ENCODE measurements at places on chromosomes 11 and 22. TPM values are rescaled to one million over a fixed set of nuclear protein-coding genes. Genes with fewer than 3 reads are reported as not detected.

GRCh38 chr11:121671283-121672168 is 218.8 kb upstream of the SORL1-AS1 start:
- DNase-seq = no peak

SAA1 gene
- 18.9 TPM for total RNA-seq

DNA sequence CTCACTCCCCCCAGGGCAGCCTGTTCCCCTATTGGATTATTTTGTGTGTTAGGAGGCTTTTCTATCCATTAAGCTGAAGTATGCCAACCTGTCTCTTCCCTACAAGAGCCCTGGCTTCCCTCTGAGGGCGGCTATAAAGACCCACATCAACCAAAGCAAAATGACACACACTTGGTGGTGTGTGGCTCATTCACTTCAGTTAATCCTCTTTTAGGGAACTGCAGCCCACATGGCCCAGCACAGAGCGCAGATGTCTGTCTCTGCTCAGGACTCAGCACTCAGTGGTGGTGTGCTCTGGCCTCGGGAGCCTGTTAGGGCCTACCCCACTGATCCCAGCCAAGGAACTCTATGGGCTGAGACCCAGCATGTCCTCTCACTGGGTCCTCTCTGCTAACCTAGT is 32.2 kb upstream of the LRRC10B start:
- DNase-seq = no peak

- no peak for DNase-seq
These were observed 506 bp downstream of the MCM5 start for GRCh38 chr22:35400501-35400790.

DNA sequence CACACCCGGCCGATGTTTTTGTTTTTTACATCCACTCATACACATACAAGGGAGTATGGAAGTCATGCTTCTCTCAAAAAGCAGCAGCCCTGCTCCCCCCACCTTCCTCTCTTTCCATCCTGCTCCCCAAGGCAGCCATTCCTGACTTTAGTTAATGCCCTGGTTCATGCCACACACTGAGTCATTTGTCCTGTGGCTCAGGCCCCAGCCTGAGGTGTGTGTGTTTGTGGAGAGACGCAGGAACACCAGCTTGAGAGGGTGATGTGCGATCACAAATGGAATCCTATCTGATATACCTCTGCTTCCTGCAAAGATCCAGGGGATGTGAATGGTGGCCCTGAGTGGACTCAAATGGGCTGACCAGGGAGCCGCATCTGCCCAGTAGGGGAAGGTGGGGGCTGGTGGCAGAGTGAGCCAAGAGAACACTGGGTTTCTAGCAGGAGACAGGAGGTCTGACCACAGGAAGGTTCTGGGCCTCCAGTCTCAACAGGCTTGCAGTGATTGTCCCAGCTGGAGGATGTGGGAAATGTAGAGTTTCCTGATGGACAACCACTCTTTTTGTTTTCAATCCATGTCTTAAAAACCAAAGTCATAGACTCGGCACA is 86.7 kb downstream of the OSBP2 start:
- DNase-seq = no peak

DNA sequence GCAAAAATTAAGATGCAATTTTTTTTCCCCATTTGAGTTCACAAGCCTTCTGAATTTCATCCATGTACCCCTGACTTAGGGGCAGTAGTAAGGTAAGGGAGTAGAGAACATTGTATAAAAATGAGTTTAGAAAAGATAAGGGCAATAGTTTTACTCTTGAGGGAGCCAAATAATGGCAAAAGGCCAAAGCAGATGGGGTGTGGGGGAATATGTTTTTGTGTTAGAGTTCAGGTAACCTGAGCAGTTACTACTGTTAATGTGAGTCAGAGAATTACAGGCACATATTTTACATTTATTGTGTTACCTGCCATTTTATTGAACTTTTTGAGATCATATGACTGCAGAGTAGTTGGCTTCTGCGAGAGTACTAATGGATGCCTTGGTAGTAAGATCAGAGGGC is 3.1 kb downstream of the EED start:
- DNase-seq = no peak

- DNase-seq = no peak
These were observed 151.2 kb downstream of the DBX1 start for GRCh38 chr11:20008871-20009644.

GRCh38 chr11:3879967-3880542 is 24.6 kb downstream of the STIM1 start:
- no peak for DNase-seq

- DNase-seq = no peak
These were observed 189.8 kb downstream of the JRKL start for GRCh38 chr11:96579656-96580055.

DNA sequence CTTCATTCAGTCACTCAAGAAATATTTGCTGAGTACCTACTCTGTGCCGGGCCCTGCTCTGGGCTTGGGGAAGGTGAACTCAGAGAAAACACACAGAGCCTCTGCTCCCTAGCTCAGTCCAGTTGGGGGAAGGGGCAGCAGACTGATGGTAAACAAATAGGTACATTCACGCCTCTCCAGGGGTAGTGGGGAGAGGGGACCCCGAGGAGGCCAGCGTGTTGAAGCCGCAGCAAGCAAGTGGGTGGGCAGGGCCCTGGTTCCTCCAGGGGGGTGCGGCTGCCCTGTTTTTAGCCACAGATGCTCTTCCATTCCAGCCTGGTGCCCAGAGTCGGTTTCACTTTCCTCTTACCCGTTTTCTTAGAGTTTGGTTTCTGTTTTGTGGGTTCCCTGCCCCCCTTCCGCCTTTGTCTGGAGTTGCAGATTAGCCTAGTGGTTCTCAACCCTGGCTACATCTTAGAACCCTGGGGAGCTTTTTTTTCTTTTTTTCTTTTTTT is 8.7 kb downstream of the DRAP1 start:
- DNase-seq = no peak

- no peak for DNase-seq
These were observed 11.5 kb downstream of the CLMP start for GRCh38 chr11:123183391-123184099.

DNA sequence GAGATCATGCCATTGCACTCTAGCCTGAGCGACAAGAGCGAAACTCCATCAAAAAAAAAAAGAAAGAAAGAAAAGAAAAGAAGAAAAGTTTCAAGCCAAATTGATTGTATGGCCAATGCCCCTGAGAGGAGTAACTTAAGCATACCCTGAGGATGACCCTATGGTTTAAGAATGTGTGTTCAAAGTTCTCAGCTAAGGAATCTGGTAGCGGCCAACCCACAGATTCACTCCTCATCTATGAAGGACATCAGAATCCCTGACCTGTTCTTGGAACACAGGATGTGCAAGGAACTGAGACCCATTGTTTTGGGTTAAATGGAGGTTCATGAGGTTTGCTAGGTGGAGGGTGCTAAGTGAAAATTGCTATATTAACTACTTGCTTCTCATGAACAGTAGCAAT is 18.1 kb downstream of the IZUMO1R start:
- DNase-seq = no peak

DNA sequence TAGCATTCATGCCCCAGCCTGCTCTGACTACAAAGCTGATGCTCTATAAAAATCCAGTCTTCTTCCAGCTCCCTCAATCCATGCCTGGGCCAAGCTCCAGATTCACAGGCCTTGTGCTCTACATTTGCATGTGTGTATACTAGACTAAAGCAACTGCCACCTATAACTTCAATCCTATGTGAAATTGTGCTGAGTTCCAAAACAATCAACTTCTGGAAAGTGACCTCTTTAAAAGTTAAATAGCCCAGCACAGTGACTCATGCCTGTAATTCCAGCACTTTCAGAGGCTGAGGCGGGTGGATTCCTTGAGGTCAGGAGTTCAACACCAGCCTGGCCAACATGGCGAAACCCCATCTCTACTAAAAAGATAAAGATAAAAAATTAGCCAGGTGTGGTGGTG is 114.3 kb upstream of the ZC3H12C start:
- no peak for DNase-seq

DNA sequence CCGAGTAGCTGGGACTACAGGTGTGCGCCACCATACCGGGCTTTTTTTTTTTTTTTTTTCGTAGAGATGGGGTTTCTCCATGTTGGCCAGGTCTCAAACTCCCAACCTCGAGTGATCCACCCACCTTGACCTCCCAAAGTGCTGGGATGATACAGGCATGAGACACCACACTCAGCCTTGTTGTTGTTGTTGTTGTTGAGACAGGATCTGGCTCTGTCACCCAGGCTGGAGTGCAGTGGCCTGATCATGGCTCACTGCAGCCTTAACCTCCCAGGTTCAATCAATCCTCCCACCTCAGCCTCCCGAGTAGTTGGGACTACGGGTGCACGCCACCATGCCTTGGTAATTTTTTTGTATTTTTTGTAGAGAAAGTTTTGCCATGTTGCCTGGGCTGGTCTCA is 23.4 kb upstream of the CLDN5 start:
- no peak for DNase-seq

DNA sequence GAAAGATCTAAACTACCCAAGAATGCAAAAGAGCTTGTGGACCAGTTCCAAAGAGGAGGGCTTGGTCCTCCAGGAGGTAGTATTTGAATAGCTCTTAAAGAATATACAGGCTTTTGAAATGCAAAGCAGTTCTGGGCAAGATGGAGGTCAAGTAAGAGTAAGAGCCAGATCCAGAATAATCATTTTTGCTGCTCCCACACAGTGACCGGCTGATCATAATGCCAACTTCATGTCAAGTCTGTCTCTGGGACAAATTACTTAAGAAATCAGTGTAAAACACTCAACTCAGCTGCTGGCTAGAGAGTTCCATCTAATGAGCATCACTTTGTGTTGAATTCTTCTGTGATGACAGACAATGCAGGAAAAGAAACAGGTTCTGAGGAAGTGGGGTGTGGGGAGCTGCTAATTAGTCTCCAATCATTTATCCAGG is 250.9 kb upstream of the NARS2 start:
- no peak for DNase-seq

DNA sequence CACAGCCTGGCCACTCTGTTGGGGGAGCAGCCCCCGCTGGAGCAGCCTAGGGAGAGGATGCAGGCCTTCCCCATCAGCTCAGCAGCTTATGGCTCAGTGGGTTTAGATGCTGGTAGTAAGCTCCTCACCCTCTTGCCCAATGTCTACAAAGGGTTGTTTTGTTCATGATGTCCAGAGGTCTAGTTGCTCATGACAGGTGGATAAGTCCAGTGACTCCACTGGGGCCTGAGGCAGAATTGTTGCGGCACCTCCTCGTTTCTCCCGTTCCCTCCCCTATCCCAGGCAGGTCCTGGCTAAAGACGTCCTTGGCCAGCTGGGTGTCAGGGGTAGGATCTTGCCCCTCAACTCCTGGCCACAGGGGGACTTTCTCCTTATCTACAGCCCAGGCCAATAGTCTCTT is 233.5 kb upstream of the B3GAT1 start:
- no peak for DNase-seq

- no peak for DNase-seq
These were observed 149.8 kb upstream of the THY1 start for GRCh38 chr11:119572481-119573424.

DNA sequence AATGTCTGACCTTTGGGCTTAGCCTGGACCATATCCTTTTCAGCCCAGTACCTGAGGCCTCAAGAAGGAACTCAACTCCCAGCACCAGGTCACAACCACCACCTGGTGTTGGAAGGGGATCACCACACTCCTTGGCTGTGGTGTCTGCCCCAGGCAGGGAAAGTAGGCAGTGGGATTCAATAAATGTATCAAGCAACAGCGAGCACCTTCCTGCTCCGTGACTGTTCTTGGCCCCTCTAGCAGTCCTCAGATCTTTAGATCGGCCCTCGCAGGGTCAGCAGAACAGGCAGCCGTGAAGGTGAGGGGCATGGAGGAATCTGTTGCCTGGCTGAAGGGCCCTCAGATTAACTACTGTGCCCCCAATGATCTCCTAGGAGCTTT is 15.9 kb downstream of the ARFGAP2 start:
- DNase-seq = no peak

DNA sequence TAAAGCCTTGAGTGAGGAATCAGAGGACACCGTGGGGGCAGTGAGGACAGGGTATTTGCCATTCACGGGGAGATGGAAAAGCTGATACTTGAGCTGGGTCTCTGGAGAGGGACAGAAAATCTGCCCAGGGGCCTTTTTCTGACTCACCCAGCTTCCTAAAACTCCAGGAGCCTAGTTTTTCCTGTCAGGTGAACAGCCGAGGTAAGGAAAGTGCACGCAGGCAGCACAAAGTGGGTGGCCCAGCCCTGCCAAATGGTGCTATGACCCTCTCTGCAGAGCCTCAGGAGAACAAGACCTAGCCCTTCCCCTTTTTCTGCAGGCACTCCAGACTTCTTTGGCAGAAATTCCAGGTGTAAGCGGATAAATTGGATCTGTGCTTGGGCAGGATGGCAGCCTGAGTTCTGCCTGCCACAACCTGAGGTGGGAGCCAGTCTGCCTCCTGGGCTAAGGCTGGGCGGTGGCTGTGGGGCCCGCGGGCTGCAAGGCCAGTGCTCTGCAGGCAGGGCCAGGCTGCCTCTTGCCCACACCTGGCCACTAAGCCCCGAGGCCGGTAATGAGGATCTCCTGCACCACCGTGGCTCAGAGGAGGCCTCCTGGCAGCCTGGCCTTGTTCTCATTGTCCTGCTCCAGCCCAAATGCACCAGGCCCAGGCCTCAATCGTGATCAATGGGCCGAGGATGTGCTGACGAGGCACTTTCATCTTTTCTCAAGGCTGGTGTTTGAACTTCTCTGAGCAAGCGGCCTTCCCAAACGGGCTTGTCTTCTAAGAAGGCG is 72.9 kb upstream of the LMO1 start:
- no peak for DNase-seq

DNA sequence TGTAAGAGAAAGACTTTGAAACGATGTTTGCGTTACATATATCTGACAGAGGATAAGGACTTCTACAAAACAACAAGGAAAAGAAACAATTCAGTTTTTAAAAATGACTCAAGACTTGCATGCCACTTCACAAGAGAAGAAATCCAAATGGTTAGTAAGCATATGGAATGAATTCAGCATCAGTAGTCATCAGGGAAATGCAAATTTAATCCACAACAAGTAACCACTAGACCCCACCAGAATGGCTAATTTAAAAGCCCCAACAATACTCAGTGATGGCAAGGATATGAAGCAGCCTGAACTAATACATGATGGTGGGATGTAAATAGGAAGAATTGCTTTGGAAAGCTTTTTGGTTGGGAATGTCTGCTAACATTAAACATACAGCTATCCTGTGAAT is 142.6 kb downstream of the ATXN10 start:
- no peak for DNase-seq

RTN4RL2 gene
- total RNA-seq = not detected

- DNase-seq = no peak
These were observed 6.5 kb downstream of the KREMEN1 start for GRCh38 chr22:29079218-29079901.

All from thoracic aorta (tissue), 2 donors.